ENCODE measurements at places on chromosomes 7 and 10. TPM values are rescaled to one million over a fixed set of nuclear protein-coding genes. Genes with fewer than 3 reads are reported as not detected.

SYNPO2L gene
- not detected for total RNA-seq

TPST1 gene
- total RNA-seq, result 21.9 TPM

DNA sequence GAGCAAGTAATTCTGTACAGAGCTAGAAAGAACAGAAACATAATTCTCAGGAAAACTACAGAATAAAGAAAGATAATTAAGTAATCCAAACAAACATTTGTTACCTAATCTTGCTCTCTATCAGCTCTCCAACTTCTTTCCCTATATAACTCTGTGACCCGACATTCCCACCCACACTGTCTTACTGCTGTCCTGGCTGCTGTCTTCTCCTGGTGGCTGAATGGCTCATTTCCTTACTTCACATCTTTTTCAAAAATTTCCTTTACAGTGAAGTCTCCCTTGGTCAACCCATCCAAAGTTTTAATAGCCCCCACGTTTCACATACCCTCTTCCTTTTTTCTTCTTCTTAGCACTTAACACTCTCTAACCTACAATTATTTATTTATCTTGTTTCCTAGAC, 64.0 kb downstream of the HYCC1 start:
- no peak for DNase-seq

- DNase-seq, result no peak
Observed at GRCh38 chr7:149642589-149642988, 130.8 kb downstream of the ZNF467 start.

DNA sequence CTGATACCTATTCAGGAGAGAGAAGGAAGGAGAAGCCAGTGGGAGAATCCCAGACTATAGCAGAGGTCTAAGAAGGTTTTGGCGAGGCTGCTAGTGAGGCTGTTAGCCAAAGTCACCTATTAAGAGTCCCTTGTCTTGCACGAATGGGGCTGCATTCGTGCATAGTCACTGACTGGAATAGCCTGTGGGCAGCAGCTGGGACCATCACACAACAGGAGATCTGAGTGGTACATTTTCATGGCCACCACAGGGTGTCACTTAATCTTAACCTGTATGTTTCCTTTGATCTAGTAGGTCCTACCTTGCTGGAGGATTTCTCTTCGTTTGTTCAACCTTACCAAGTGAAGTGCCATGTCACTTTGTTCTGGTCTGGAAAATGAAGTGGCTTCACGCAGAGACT, 319.9 kb downstream of the BMPER start:
- no peak for DNase-seq

GRCh38 chr7:11726001-11726793, 105.8 kb downstream of the THSD7A start:
- no peak for DNase-seq

DNA sequence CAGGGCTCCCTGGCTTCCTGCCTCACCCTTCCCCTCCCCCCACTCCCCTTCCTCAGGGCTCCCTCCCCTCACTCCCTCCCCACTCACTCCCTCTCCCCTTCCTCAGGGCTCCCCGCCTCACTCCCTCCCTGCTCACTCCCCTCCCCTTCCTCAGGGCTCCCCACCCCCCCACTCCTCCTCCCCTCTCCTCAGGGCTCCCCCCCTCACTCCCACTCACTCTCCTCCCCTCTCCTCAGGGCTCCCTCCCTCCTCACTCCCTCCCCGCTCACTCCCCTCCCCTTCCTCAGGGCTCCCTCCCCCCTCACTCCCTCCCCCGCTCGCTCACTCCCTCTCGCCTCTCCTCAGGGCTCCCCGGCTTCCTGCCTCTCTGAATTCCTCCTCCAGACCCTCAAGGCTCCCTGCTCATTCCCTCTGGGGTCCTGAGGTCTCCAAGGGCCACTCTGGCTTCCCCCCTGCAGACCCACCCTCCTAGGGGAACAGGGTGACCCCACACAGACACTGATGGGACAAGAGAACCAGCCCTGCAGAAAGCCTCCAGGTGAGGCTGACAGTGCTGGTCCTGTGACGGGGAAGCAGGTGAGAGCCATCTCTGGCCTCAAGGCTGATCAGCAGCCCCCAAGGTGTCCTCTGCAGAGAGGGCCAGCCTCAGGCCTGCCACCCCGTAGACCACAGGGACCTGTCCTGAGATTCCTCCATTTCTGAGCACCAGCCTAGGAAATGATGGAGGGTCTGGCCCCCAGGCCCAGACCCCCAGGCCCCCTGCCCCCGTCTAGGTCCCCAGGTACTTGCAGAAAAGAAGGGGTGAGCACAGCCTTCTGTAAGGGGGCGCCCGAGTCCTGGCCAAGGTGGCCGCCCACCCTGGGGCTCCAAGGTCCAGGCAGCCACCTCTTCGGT, 47.2 kb downstream of the PWWP2B start:
- no peak for DNase-seq

- no peak for DNase-seq
Observed at GRCh38 chr7:154909241-154910105, 93.5 kb downstream of the PAXIP1 start.

HILPDA gene
- 19.3 TPM for total RNA-seq

DNA sequence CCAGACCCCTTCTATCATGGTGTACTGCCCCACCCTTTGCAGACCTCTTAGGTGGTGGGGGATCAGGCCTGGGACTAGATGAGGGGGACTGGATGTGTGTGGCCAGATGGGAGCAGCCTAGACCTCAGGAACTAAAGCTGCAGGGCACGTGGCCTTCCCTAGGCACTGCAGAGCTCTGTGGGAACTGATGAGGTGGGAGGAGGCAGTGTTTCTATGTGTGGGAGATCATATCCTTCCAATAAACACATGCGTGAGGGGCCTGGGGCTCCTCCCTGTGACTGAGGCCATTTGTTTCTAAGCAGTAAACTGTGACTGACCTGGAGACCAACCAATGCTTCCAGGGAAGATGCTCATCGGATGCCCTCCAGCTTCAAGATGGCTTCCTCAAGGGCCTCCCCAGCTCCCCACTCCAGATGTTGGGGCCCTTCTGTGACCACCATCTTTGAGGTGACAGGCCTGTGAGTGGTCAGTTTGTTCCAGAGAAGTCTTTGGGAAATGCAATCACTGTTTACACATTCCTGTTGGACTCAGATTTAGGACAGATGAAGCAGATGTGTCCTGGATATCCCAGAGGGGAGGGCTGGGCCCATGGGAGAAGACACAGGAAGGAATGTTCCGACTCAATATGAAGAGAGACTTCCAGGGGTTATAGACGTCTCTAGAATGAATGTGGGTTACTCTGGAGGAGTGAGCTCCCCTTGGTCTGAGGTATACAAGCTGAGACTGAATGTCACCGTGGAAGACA, 23.6 kb upstream of the ZCCHC24 start:
- no peak for DNase-seq

All from ascending aorta (tissue), 2 donors.